Right kidney (tissue), 9 donors: ENCODE measurements at places on chromosomes 4 and X.

DNA sequence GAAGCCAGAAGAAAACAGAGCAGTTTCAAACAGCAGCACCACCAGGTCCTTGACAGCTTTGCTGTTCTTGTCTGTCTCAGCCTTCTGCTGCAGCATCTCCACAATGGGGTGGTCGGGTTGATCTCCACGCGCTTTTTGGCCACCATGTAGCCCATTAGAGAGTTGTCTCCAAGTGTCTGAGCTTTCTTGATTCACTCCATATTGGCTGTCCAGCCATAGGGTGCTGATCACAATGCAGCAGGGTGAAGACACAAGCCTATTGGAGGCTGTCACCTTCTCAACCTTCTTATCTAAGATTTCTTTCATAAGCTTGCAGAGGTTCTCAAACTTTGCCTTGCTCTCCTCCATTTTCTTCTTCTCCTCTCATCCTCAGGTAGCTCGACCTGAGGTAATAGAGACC is 175.4 kb upstream of the S100G start:
- no peak for DNase-seq

- peak; percentile 89 for DNase-seq
Measured at GRCh38 chr4:13483768-13484121, 395 bp downstream of the RAB28 start.

DNA sequence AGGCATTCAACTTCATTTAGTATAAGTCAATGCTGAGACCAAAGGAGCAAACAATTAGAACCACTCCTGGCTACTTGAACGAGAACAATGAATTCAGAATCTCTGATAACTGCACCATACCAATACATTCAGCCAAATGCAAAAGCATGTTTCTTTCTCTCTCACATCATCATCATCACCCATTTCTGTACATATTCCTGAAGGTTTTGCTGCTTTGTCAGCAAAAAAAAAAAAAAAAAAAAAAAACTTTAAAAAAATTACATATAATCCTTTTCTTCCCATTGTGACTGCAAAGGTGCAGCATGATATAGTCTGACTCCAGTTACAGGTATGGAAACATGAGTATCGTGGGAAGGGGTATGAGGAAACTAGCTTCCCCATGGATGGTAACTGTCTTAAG is 35.6 kb downstream of the FBXW7 start:
- DNase-seq = no peak

DNA sequence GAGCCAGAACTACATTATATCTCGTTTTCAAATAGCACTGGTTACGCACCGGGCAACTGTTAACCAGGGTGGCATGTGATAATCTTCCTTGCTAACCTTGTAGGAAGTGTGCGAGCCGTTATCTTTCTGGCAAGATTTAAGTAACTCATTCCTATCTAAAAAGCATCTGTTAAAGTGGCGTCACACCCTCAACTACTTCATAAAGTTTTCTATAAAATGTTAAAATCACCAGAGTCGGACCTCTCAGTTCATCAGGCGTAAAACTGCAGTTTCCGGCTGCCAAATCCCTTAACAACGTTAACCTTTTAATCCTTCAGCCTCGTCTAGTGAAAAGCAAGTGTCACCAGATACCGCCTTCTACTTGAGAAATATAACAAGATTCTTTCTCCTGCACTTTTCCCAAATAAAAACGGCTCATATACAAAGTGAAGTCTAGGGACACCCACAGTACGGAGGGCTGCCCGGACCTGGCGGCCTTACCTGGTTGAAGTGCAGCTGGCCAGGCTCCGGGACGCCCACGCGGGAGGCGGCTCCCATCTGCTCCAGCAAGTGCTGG is 1.2 kb downstream of the SLC39A8 start:
- DNase-seq = no peak

DNA sequence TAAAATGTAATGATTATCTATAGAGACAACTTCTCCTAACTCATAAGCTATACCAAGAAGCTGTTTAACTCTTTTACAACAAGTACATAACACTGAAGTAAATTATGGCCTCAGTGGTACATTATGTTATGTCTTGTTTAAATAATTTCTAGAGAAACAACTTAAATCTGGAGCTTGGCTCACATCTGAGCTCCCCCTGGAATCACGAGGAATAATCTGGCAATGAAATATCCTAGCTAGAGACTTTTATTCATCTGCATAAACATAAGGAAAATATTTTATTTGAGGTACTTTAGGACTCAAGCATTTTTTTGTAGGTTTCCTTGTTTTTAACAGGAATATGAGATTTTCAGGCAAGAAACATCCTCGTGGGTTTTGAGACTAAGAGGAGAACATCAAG is 354.7 kb upstream of the SLC7A11 start:
- no peak for DNase-seq

- no peak for DNase-seq
Measured at GRCh38 chrX:100659431-100660137, 15.6 kb downstream of the SRPX2 start.

GRCh38 chr4:27360790-27361267 is 500.2 kb downstream of the STIM2 start:
- no peak for DNase-seq

DNA sequence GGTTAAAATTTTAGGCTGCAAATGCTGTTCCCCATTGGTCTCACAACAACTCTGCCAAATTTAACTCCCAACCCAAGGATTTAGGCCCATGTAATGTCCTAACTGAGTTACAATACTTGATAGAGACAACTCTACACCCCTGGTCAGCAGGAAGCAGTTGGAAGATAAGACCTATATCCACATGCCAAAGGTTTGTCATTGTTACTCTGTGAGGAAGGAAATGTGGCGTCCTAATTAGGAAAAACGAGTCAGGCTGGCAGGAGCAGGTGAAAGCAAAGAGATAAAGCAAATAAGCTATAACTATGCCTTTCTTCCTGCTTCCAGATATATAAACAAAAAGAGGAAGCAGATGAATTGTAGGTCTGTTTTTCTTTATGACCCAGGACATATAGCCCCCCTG is 69.1 kb downstream of the SPIN4 start:
- DNase-seq = no peak
